ENCODE measurements at places on chromosomes 1 and 21. TPM values are rescaled to one million over a fixed set of nuclear protein-coding genes. Genes with fewer than 3 reads are reported as not detected.
A peak's percentile ranks its signal among the peaks of the same experiment; 100 is the strongest.

NBPF8 gene
- total RNA-seq = 14.2 TPM

PLA2G2C gene
- not detected for total RNA-seq

MSTO1 gene
- 55.2 TPM for total RNA-seq

- DNase-seq = peak; percentile 72
Observed at GRCh38 chr1:178580096-178580495, 67.2 kb downstream of the TEX35 start.

DNA sequence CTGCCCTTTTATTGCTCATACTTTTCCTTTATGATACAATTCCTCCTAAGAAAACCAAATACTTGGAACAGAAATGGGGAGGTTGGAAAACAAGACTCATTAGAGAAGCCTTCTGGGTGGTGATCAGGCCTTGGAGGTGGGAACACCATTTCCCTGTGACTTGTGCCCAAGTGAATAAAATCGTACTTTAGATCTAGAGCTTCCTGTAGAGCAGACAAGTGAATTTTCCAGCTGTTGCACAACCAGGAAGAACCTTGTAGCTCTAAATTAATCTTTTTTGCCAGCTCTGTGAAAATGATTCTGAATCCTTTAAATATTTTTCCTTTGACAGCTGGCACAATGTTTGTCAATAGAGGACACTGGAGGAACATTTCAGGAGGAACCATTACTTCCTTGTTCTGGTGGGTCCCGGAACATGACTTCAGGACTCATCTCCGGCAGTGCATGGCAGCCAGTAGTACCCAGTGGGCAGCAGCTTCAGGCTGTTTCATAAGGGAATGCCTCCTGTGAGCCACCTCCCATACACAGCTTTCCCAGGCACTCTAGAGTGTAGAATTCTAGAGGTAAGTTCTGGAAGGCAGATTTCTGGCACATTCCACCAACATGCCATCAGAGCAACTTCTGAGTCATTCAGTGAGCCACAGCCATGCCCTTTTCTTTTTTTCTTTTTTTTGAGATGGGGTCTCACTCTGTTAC, 5.5 kb upstream of the SNAPIN start:
- DNase-seq = no peak

DNA sequence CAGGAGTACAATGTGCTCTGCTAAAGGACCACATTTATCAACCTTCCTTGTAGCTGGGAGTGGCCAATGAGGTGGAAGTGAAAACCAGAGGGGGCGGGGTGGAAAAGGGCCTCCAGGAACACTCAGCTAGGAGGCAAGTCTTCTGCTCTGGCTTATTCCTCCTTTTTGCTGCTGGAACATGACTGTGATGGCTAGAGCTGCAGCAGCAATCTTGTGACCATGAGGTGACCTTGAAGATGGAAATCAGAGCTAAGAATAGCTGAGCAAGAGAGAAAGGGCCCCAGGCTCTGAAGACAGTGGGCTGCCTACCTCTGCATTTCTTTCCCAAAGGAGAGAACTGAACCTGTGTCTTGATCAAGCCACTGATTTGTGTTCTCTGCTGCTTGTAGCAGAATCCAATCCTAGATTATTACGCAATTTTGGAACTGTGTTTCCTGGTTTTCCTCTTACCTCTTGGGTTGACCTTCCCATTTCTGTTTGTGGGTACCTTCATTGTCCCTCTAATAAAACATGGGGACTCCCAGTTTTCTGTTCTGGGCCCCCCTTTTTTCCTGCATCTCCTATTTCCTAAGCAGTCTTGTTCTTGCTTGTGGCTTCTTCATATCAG, 36.4 kb upstream of the WNT4 start:
- DNase-seq = no peak

DNA sequence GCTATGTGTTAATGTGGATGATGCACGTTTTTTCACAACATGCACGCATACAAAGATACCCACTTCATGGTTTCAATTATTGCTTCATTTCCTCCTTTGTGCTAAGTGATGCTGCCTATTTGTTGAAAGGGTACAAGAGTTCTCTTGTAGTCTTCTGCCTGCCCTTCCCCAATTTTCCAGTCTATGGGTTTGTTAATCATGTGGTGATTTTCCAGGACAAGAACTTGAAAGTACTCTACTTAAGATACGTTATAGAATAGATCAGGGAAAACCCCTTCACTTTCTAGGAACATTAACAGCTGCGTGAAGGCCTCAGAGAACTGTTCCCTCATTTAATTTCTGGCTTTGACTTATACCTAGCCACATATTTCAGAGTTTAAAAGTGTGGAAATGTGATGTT, 52.1 kb upstream of the SLC44A3 start:
- no peak for DNase-seq

- DNase-seq = no peak
Observed at GRCh38 chr1:36532810-36533401, 50.2 kb upstream of the CSF3R start.

GRCh38 chr1:185207170-185207569, 50.2 kb downstream of the SWT1 start:
- DNase-seq = no peak

- no peak for DNase-seq
Observed at GRCh38 chr21:35593000-35593502, 467.3 kb downstream of the SETD4 start.

DNA sequence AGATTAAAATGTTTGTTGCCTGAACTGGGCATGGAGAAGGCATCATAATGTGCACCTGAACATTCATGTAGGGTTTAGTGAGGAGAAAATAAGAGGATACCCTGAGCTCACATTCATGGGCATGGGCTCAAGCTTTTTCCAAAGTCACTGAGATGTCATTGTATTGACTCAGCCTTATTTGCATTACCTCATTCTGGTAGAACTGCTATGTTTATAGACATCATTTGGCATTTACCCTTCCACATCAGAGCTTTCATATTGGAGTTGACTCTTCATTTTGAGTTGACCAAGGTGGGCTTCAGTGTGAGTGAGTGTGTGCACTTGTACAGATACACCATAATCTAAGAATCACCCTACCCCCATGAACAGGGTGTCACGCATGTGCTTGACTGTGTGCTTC, 143.2 kb downstream of the PBX1 start:
- no peak for DNase-seq

DNA sequence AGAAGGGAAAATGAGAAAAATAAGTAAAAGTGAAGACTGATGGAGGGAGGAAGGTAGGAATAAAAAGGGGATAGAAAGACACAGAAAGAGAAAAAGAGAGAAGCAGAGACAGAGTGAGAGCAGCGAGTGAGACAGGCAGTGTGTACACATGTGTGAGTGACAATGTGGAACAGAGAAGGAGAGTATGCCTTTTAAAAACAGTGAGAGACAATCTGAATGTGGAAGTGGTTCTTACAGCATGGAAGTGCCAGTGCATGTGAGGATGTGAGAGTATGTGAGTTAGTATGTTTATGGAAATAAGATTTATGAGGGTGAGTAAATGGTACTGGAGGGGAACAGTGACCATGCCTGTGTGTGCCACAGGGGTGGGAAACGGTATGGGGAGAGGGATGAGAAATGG, 1.2 kb downstream of the NEGR1 start:
- DNase-seq = no peak

DNA sequence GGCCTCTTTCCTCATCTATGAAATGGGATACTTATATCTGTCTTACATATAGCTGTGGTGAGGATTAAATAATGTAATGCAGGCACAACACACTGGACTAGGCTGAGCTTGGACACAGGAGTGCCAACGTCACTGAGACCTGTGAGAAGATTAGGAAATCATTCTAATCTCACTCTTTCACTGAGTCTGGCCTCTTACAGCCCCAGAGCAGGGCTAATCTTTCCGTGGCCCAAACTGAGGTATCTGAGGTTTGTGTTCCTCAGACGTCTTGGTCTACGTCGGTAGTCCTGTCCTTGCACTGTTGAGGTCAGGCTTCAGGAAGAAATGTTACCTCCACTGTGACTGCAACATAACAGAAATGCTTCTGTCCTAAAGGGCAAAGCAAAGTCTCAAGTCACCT, 22.6 kb upstream of the A3GALT2 start:
- no peak for DNase-seq

DNA sequence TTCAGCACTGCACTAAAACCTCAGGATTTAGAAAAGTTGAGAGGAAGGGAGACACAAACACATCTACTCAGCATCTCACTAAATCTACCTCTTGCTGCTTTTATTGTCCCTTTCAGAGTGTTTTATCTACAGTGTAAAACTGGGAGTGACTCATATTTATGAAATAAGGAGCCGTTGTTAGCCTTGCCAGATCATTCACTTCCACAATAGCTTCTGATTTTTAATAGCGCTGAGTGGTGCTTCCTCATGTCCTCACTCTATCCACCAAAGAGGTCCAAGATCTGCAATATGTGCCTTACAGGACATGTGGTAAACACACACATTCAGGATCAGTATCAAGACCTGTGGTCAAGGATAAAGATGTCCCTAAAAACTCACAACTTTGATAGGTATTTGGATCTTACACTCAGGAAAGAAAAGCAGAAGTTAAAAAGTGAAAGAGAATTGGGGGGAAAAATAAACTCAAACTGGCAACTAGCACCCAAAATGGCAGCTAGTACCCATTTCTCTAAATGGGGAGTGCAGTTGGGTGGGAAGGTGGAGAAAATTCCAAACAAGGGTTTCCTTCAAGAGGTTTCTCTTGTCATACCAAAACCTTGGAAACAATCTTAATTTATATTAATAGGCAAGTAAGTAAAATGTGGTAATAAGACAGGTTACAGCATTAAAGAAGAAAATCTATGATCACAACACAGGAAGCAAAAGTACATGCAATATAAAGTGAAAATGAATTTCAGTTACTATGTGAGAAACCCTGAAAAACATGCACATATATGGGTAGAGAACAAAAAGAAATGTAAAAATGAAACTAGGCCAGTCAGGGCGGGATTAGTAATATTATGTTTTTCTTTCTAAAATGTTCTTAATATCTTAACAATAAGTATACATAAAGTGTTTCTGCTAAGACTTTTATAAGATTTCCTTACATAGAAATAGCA, 15.9 kb downstream of the DUSP10 start:
- DNase-seq = no peak

DNA sequence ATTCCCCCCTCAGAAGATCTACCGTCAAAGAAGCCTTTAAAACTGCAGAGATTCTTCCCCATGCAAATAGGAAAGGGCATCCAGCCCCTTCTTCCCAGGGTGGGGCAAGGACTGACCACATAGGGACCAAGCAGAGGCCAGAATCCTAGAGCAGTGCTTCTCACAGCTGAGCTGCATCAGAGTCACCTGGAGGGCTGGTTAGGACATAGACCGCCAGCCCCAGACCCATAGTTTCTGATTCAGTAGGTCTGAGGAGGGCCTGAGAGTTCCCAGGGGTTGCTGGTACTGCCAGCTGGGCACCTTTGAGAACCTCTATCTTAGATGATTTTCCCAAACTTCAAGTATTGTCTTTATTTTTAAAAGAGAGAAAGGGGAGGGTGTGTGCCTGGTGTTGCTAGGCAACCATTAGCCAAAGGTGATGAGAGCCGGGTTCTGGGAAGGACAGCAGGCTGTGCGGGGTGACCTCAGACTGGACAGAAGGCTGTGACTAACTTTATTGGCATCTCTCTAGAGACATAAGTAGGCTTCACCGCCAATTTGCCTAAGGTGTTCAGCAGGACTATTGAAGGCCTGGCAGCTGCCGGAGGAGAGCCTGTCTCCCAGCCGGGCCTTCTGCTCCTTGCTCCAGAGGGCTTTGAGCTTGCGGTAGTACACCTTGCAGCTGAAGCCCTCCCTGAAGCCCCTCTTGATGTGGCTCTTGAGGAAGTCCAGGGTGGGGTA, 3.0 kb downstream of the SPATA46 start:
- DNase-seq = no peak
